ENCODE measurements at places on chromosomes 2 and 18. TPM values are rescaled to one million over a fixed set of nuclear protein-coding genes. Genes with fewer than 3 reads are reported as not detected.

SLC4A5 gene
- 3.0 TPM for total RNA-seq

CHN1 gene
- total RNA-seq, result 58.7 TPM

UGT1A4 gene
- total RNA-seq, result not detected

DNA sequence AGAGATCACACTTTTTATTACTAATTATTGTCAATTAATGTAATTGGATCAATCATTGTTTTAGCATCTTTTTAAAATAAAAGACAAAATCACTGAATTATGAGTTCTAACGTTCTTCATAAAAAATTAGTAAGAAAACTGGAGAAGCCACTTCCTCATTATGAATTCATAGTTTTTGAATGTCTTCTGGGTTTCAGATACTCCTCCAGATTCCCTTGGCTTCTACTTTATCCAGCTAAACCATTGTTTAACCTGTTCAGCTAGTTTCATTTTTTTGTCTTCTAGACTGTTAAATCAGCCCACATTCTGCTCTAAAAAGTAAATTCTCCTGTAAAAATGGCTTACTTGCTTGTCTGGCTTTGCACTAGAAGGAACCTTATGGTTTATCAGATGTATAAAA is 753.4 kb upstream of the ACVR2A start:
- no peak for DNase-seq
- H3K27me3 ChIP-seq, result no peaks in the 10 kb centered on the region
- H3K4me3 ChIP-seq, result no peak overlapping the region
- peaks cover 17% of the 10 kb centered on the region for H3K4me1 ChIP-seq

- H3K36me3 ChIP-seq, result peaks cover 27% of the 10 kb centered on the region
- no peak overlapping the region for H3K4me3 ChIP-seq
- H3K27ac ChIP-seq, result peak overlapping the region; percentile 97
- H3K27me3 ChIP-seq, result no peaks in the 10 kb centered on the region
- H3K4me1 ChIP-seq, result peaks cover 57% of the 10 kb centered on the region
These were observed 52.2 kb downstream of the NRP2 start for GRCh38 chr2:205734436-205735037.
